ENCODE measurements at places on chromosomes 11 and 22.

- DNase-seq = no peak
- H3K4me1 ChIP-seq = no peaks in the 10 kb centered on the region
- H3K27ac ChIP-seq = no peak overlapping the region
Measured at GRCh38 chr11:108511851-108512474, 13.8 kb upstream of the POGLUT3 start.

DNA sequence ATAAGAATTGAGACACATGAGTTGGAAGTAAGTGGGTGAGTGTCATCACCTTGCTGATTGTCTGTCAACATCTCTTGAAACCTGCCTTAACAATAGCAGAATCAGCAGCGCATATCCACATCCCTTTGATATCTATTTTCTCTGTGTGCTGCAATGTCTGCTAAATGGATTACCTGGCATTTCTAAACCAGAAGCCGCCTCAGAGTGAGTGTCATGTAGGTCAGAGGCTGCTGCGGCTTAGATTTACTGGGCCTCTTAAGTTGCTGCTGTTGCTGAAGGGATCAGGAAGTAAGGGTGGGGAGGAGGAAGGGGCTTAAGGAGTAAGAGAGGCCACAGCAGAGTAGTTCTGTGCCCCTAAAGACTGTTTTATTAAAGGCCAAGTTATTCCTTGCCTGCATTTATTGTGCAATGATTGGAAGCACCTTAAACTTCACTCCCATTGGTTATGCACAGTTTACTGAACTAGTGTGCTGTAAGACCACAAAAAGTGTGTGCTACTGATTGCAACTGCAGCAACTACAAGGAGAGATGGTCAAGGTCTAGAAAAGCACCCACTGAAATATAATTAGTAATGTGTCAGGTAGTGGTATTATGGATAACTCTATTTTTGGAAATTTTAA lies 29.8 kb upstream of the TMEM41B start:
- no peaks in the 10 kb centered on the region for H3K4me1 ChIP-seq
- H3K36me3 ChIP-seq = no peaks in the 10 kb centered on the region
- DNase-seq = no peak
- no peak overlapping the region for H3K27ac ChIP-seq
- H3K4me3 ChIP-seq = no peak overlapping the region

GRCh38 chr11:70072861-70073755 lies 5.0 kb upstream of the ANO1 start:
- no peak overlapping the region for H3K27ac ChIP-seq
- no peak for DNase-seq
- no peak overlapping the region for H3K4me3 ChIP-seq
- peaks cover 61% of the 10 kb centered on the region for H3K27me3 ChIP-seq
- H3K36me3 ChIP-seq = no peaks in the 10 kb centered on the region

GRCh38 chr11:15828215-15828853 lies 528.0 kb downstream of the SOX6 start:
- peaks cover 15% of the 10 kb centered on the region for H3K4me1 ChIP-seq
- H3K4me3 ChIP-seq = no peak overlapping the region
- no peaks in the 10 kb centered on the region for H3K36me3 ChIP-seq
- DNase-seq = no peak
- H3K27me3 ChIP-seq = no peaks in the 10 kb centered on the region
- H3K27ac ChIP-seq = no peak overlapping the region

- peaks cover 19% of the 10 kb centered on the region for H3K4me1 ChIP-seq
- DNase-seq = no peak
- H3K4me3 ChIP-seq = no peak overlapping the region
- H3K27ac ChIP-seq = no peak overlapping the region
Measured at GRCh38 chr11:61279934-61280659, 15.0 kb downstream of the VWCE start.

GRCh38 chr11:68010090-68011041 lies at the start of gene ALDH3B1:
ALDH3B1 (plus strand) TSS chr11:68010327; CDS start chr11:68015298, 4,971 bp downstream.
- no peaks in the 10 kb centered on the region for H3K27me3 ChIP-seq
- no peak within 1 kb of the TSS for H3K4me3 ChIP-seq
- peak; percentile 56 for DNase-seq
- peaks cover 5% of the 10 kb centered on the region for H3K36me3 ChIP-seq
- H3K4me1 ChIP-seq = peaks cover 78% of the 10 kb centered on the region

DNA sequence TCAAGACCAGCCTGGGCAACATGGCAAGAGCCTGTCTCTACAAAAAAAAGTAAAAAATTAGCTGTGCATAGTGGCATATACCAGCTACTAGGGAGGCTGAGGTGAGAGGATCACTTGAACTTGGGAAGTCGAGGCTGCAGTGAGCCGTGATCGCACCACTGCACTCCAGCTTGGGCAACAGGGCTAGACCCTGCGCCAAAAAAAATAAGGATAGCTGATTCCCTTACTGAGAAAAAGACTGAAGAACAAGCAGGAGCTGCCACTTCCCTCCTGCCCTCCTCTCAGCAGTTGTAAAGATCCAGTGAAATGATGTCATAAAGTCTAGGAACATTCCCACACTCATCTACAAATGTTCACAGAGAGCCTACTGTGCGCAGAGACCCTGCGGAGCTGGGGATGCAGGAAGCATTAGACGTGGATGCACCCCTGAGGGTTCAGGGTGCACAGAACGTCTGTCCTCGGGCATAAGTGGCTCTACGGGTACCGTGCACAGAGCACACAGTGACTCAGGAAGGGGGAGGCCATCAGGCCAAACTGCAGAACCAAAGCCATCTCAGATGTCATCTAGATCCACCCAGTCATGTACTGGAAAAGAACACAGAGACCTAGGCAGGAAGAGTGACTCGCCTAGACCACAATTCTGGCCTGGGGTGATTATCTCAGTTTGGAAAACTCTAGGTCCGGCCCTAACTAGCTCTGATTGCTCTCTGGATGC lies 11.7 kb downstream of the SEC14L2 start:
- no peak overlapping the region for H3K27ac ChIP-seq
- H3K4me1 ChIP-seq = peaks cover 7% of the 10 kb centered on the region

- H3K4me1 ChIP-seq = no peaks in the 10 kb centered on the region
- H3K27ac ChIP-seq = no peak overlapping the region
- H3K27me3 ChIP-seq = no peaks in the 10 kb centered on the region
- H3K4me3 ChIP-seq = no peak overlapping the region
- H3K36me3 ChIP-seq = no peaks in the 10 kb centered on the region
- peak; percentile 50 for DNase-seq
Measured at GRCh38 chr22:40051322-40051721, 56.6 kb downstream of the FAM83F start.

- peak overlapping the region; percentile 62 for H3K4me3 ChIP-seq
- DNase-seq = peak; percentile 38
- H3K27me3 ChIP-seq = peaks cover 12% of the 10 kb centered on the region
Measured at GRCh38 chr22:42367980-42368378, 64.2 kb downstream of the NFAM1 start.

- H3K27me3 ChIP-seq = no peaks in the 10 kb centered on the region
- no peaks in the 10 kb centered on the region for H3K4me1 ChIP-seq
Measured at GRCh38 chr11:5922749-5923426, 19.2 kb upstream of the OR56A3 start.

- H3K27me3 ChIP-seq = no peaks in the 10 kb centered on the region
- no peak for DNase-seq
- peaks cover 2% of the 10 kb centered on the region for H3K36me3 ChIP-seq
- no peak overlapping the region for H3K4me3 ChIP-seq
- H3K27ac ChIP-seq = no peak overlapping the region
Measured at GRCh38 chr11:27354359-27354965, 8.6 kb downstream of the CCDC34 start.

All from spinal cord (tissue), 10 donors.